ENCODE measurements at places on chromosomes 3 and 15.

DNA sequence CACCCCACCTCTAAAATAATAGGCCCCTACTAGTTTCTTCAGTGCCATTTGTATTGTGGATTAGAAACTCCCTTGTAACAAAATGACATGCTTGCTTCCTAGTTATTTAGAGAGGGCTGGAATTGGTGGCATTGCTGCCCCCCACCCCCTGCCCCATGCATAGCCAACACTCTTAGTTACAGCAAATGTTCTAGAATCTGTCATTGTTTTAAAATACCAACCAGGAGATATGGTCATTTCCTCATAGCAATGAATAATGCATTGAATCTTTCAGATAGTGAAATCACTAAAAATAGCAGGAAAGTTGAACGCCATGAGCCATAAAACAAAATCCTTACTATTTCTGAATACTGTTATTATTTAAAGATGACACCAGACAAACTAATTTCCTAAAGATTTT lies 292.5 kb downstream of the ARPP21 start:
- DNase-seq, result no peak

GRCh38 chr3:156678197-156678596 lies 3.8 kb downstream of the TIPARP start:
- no peak for DNase-seq

DNA sequence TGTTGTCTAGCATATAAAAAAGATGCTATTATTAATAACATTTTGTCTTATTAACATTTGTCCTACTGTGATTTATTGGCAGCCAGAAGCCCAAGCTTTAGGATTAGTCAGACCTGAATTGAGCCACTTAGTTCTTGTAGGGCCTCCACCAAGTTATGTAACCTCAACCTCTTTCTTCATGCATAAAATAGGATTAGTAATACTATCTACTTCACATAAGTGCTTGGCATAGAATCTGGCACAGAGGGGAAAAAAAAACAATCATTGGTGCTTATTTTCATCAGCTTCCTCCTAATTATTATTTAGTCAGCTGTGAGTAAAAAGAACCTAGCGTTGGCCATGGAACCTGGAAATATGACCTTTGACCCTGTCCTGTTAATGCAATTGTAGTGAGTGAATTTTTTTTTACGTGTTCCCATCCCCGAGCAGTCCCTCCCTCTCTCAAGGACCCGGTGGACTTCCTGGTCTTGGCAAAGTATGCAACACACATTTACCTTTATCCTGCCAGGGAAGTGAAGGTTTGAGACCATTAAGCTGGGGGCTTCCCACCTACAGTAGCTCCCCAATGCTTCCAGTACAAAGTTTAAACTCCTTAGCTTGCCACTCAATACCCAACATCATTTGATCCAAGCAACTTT lies 136.8 kb downstream of the FHIT start:
- DNase-seq, result peak; percentile 0

DNA sequence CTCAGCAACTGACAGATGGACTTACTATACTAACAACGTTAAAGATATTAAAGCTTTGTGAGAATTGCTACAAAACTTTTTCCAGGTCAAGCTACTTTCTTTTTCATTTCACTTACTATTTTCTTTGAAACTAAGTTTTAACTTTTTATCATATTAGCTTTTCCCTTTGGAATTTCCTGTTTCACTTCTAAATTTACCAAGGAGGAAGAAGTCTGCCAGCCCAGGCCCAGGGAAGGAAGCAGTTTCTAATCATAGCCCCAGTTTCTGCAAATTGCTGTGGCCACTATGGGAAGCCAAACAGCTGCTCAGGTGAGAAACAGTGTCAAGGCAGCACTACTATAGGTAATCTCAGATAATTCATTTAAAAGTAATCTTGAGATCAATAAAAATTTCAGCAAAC lies 18.4 kb downstream of the CYFIP1 start:
- DNase-seq, result no peak

GRCh38 chr3:109563149-109563548 lies 225.8 kb upstream of the DPPA4 start:
- DNase-seq, result no peak

DNA sequence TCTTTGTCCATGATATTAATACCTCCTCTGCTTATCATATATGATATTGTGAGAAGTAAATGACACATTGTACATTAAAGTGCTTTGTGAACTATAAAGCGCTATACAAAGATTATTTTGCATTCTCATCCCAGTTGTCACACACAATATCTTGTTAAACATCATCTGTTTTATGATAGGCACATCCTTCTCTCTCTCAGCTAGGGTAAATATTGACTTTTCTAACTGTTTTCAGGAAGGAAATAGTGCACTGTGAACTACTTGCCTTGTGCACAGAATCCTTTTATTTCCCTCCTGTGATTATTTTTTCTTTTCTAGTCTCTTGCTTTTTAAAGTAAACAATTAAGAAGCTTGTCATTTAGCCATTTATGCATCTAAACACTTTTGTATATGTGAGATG lies 388.2 kb downstream of the LPP start:
- peak; percentile 61 for DNase-seq

DNA sequence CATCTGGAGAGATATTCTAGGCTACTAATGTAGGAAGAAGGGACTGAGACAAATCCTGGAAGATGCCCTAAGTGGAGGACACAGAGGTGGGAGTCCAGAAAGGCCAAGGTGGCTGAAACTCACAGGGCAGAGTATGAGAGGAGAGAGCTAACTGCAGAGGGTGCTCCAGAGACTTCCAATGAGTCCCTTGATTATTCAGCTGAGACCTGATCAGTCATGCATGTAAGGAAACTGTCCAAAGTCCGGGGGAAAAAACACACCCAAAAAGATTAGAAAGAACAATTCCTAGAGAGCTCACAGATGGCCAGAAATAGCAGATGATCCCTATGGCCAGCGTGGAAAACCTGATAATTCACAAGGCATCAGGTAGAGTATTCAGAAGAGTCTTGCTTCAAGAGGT lies 18.7 kb upstream of the FOXP1 start:
- DNase-seq, result no peak

GRCh38 chr3:114466816-114467215 lies 173.0 kb downstream of the TIGIT start:
- no peak for DNase-seq

DNA sequence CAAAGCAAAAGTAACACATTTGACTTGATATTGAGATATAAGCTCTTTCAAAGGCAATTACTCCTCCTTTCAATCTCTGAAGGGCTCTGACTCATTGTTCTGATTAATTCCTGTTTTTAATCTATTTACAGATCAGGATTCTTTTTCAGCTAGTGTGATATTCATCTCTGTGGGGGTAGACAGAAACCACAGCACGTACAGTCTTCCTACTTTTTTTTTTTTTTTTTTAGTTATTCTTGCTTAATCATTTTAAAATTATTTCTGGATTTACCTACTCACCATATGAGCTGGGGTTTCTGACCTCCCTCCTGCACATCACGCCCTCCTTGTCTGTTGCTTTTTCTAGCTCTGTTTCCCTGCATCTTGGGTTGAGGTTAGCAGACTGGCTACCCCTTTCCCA lies 1.4 kb downstream of the CNTN3 start:
- DNase-seq, result no peak

- DNase-seq, result no peak
Measured at GRCh38 chr3:153171918-153172317, 9.9 kb downstream of the RAP2B start.

DNA sequence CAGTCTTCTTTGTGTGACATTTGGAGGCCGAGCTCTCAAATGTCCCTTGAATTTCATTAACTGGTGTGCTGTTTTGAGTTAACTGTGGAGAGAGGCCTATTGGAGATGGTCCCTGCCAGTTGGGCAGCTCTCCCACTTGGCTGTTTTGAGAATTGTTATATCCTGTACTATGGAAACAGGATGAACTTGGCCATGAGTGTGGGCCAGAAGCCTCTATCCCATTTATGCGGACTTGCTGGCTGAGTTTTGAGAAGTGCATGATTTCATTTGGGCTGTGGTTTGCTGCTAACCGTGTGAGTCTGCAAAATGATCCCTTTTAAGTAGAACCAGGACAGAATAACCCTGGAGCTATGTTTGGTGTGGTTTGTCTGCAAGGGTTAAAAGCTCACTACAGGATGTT lies 366.0 kb downstream of the PTPRG start:
- DNase-seq, result no peak

DNA sequence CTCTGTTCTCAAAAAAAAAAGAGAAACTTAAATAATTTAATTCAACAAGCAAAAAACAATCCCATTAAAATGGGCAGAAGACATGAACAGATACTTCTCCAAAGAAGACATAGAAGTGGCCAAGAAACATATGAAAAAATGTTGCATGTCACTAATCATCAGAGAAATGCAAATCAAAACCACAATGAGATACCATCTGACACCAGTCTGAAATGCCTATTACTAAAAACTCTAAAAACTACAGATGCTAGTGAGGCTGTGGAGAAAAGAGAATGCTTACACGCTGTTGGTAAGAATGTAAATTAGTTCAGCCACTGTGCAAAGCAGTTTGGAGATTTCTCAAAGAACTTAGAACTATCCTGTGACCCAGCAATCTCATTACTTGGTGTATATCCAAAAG lies 382.9 kb downstream of the OTOL1 start:
- DNase-seq, result no peak

DNA sequence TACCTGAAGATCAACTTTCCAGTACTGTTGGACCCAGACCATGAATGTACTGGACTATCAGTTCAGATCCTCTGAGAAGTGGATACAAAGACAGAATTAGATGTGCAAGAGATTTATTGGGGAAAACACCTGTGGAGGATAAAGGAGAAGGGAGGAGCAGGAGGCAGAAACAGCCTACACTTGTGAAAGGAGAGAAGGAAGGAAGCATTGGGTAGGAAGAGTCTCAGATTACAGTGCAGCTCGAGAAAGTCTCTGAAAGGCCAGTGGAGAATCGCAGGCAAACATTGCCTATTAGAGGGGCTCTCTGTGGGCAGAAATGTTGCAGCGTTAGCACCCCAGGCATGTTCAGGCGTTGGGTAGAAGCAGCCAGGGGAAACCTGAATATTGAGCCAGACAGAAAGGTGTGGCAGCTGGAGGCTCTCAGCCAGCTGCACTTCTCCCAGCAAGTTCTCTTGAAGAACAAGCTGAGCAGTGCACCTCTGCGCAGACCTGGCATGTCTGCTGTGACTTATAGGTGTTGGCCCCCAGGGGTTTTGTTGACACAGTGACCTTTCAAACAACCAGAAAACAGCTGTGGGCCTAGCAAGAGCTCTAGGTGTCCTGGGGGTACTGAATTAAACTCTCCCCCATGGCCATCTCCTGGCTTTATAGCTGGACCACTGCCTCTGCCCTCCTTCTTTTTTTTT lies 7.0 kb downstream of the CHST14 start:
- DNase-seq, result no peak

DNA sequence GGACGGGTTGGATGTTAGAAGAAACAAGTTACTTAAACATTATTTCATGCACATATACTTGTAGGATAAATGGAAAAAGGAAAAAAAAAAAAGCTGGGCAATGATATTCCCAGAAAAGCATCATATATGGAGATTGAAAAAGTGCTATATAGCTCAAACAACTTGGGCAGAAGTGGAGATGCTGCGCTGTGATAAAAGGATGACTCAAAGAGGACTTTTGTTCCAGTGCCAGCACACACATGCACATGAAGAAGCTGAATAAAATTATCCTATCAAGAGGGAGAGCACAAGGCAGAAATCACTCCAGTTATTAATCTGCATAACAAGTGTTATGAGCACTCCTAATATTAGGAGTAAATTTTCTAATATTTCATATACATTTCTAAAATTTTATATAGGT lies 30.9 kb downstream of the FRMD4B start:
- DNase-seq, result no peak

GRCh38 chr3:111864821-111865656 lies 6.0 kb downstream of the PHLDB2 start:
- DNase-seq, result no peak

GRCh38 chr3:195245531-195245951 lies 25.4 kb downstream of the XXYLT1 start:
- no peak for DNase-seq

- no peak for DNase-seq
Measured at GRCh38 chr3:134136604-134137003, 106.9 kb upstream of the SLCO2A1 start.

- DNase-seq, result no peak
Measured at GRCh38 chr3:49867871-49868321, 1.8 kb downstream of the CAMKV start.

DNA sequence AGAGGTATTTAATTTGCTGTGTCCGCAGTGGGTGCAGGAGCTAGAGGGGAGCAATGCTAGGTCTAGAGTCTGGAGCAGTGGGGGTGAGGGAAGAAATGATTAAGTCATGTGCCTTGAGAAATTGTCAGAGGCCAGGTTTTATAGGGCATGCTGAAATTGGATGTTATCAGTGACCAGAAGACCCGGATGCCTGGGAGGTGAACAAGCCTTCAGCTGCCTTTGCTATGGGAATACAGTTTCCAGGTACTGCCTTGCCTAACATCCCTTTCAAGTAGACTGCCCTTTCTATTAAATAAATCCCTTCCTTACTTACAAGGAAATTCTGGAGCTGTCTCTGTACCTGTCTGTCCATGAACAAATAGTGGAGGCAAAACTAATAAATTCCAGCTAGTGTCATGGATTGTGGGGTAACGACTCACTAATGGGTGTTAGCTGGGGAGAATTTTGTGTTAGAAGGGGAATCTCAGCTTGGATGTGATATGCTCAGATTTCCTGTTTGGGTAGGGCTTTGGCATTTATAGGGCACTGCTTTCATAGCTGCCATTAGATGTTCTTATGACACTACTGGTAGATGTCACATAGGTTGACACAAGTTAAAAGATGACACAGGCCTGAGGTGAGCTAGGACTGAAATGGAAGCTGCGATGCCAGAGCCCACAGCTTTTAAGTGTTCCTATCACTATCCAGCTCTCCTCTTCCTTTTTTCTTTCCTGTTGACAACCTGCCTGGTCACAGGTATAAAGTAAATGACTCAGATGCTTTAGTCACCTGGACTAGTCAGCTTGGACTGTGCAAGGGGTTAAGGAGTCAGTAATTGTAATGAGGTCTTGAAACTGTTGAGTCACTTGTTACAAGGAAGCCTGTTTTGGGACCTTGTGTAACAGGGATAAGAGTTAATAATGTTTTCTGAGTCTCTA lies 21.3 kb downstream of the CHD2 start:
- no peak for DNase-seq

GRCh38 chr3:21294768-21295167 lies 456.2 kb downstream of the ZNF385D start:
- no peak for DNase-seq

DNA sequence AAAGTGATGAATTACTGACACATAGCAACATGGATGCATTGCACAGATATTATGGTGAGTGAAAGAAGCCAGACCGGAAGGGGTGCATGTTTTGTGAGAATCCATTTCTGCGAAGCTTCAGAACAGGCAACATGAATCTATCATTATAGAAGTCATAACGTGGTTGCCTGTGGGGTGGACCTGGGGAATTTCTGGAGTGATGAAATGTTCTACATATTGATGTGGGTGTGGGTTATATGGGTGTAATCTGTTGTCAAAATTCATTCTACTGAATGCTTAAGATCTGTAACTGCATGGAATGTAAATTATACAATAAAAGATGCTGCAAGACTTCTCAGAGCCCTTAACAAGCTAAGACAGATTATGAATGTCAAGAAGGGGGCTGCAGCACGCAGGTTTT lies 25.2 kb upstream of the TSPAN3 start:
- no peak for DNase-seq

GRCh38 chr3:62173939-62174515 lies 199.3 kb downstream of the FEZF2 start:
- no peak for DNase-seq

Data from DMS153 (cell line).